ENCODE measurements at places on chromosomes 13 and 19. TPM values are rescaled to one million over a fixed set of nuclear protein-coding genes. Genes with fewer than 3 reads are reported as not detected.

ANGPTL4 gene
- 1.3 TPM for total RNA-seq

DNA sequence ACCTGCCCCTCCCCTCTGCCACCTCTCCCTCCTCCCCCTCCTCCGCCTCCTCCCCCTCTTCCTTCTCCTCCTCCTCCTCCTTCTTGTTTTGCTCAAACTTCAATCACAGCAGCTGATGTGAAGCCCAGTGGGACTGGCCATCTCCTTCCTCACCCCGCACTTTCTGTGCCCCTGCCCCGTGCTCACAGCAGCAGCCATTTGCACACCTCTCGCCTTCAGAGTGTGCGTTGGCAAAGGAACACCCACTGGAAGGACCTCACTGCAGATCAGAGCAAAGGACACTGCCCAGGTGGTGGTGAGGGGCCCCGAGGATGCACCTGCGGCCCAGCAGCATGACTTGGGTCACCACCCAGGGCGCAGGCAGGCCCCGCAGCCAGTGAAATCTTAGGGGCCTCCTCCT is 98.8 kb downstream of the SOX1 start:
- no peak for DNase-seq

GRCh38 chr13:23579896-23580683 is 9.9 kb downstream of the TNFRSF19 start:
- no peak for DNase-seq

- DNase-seq = no peak
Measured at GRCh38 chr13:73849292-73849691, 284.9 kb downstream of the KLF12 start.

DNA sequence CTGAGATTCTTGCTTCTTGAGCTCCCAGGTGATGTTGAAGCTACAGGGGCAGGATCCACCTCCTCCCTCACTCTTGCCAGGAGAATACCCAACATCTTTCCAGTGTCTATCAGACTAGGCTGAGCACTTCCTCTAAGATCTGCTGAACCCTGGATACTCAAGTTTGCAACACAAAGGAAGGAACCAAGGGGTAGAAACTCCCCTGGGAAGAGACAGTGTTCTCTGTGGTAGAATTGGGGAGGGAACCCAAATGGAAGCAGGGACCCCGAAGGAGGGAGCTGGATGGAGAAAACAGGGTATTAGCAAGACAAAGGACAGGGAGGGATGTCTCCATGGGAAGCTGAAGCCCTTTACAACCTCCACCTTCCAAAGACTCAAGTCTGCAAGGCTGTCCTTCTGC is 117.6 kb downstream of the DNAJC15 start:
- no peak for DNase-seq

ACP5 gene
- 1.1 TPM for total RNA-seq

DNA sequence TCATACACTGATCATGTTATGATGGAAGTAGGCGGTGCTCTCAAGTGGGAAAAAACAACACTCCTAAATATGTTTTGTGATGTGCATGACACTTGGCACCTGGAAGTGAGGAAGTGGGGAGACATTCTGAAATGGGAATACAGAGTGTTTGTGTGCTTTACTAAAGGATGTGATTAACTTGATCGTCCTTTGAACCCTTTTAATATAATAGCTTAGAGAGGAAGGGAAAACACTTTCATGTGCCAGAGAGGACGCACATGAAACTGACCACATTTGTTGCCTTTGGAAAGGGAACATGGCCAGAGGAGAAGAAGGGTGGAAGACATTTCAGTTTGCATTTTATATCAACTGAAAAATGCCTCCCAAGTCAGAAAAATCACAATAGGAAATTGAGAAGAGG is 31.4 kb downstream of the SMAD9 start:
- no peak for DNase-seq

GRCh38 chr19:53101518-53101917 is 1.7 kb downstream of the ZNF160 start:
- no peak for DNase-seq

DNA sequence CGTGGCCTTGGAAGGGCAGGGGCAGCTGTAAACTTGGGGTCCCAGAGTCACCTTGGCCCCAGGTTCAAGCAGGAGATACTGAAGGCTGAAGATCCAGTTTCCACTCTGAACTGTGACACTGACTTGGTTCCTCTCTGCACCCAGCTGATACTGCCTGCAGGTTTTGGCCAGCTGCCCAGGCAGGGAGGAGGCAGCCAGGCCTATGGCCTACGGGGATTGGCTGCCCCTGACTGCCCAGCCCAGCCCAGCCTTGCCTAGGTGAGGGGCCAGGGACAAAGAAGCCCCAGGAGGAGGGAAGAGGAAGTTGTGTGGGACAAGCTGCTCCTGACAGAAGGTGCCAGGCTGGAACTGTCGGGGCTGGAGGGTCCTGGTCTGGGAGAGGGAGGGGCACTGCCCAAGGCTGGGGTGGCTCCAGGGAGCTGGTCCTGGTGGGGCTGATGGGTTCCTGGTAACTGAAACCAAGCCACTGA is 51.7 kb upstream of the CYP4F8 start:
- DNase-seq = no peak

DNA sequence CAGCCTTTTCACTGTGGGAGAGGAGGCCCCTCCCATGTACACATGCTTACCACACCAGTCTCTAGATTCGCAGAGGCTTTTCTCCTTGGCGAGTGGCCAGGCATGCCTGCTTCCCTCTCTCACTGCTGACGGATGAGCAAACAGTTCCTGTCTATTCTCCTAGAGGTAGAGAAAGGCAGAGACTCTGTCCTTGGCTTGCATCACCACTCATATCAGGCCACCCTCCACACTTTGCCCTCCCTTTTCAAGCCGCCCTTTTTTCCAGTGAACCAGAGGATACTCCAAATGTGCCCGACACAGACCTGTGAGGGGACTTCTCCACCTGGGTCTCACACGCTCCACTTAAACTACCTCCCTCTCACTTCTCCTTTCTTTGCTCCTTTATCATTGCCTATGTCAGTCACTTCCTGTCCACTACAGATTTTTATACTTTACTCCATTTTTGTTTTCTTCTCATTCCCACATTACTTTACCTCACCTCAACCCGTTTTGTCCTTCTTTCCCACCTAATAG is 284.6 kb downstream of the DNAJC15 start:
- no peak for DNase-seq

- no peak for DNase-seq
Measured at GRCh38 chr19:14165990-14166830, 29.8 kb upstream of the ASF1B start.

GRCh38 chr13:30607908-30608307 is 9.8 kb upstream of the USPL1 start:
- DNase-seq = no peak

- DNase-seq = no peak
Measured at GRCh38 chr13:20702530-20702914, 977 bp upstream of the IL17D start.

All from urinary bladder (tissue), 4 donors.